Fibroblast of skin of back (primary cell): ENCODE measurements at places on chromosomes 7 and 10.

- peak; percentile 0 for DNase-seq
Measured at GRCh38 chr7:126398285-126398684, 854.5 kb downstream of the GRM8 start.

DNA sequence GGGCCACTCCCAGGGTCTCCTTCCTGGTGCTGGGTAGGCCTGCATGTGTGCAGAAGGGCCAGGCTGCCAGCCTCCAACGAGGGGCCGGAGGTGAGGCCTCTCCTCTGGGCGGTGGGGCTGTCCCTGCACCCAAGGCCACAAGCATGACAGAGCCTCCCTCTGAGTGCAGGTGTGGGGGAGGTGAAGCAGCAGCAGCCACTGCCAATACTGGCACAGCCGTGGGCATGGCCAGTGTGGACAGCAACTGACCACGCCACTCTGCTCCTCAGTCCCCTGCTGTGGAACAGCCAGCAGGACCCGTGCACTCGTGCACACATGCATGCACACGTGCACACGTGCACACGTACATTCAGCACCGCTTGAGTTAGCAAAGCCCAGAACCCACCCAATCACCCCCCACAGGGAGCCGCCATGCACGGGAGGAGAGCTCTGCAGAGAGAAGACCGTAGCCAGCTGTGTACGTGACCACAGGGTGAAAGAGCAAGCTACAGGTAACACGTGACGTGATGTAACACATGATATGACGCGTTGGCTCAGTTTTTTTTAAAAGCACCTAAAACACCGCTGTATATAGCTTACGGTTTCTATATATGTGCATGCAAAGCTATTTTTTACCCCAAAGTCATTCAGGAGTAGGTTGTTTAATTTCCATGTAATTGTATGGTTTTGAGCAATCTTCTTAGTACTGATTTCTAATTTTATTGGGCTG, 23.1 kb downstream of the PAPOLB start:
- DNase-seq, result no peak

GRCh38 chr10:73879296-73880173, 5.2 kb upstream of the CAMK2G start:
- peak; percentile 86 for DNase-seq

DNA sequence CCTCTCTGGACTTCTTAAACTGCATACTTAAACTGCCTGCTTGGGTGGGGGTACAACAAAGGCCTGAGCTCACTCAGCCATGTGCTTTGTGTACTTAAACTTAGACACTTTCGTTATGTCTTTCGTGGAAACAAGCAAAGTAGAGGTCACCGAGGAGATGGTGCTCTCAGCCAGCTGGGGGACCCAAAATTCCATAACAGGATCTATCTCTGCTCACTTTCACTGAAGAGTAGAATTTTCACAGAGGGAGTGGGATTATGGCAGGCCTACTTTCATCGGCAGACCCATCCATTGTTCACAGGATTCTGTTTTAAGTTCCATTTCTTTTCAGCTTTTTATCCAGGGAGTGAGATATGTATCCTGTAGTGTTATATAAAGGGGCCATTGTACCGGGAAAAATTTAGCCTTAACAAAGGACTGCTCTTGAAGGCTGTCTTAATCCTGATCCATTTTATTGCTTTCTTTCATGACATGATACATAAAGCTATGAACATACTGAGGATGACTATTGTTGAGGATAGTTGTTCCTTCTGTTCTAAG, 370.0 kb upstream of the GHITM start:
- DNase-seq, result no peak

- DNase-seq, result peak; percentile 9
Measured at GRCh38 chr7:26648554-26648953, 215.8 kb downstream of the SKAP2 start.

DNA sequence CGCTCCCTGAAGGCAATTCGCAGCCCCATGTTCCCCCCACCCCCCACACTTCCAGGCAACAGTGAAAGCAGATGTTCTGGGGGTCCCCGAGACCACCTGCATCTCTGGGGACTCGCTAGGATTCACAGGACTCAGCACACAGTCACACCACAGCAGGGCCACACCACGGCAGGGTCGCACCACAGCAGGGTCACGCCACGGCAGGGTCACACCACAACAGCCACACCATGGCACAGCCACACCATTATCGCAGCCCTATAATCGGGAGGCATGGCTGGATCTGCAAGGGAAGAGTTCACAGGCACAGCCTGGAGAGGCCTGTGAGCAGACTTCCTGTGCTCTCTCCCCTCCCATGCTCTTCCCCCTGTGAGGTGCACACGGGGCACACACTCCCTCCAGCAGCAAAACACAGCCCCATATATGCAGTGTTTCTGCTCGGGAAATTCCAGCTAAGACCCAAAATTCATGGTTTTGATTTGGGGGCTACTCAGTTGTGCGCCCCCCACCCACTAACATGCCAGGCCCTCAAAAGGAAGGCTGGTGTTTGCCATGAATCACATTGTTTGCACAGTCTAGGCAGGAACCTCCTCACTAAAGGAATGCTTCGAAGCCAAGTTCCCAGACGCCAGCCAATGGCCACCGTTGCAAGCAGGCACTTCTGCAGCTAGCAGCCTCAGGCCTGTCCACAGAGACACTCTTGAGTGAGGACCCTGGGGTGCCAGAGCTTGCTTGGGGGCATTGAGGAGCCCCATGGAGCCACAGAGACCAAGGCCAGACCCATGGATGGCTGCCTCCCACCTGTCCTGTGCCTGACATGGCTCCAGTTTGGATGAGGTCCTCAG, 7.0 kb upstream of the DPYSL4 start:
- no peak for DNase-seq

- peak; percentile 38 for DNase-seq
Measured at GRCh38 chr10:15563246-15563645, 156.5 kb downstream of the ITGA8 start.

DNA sequence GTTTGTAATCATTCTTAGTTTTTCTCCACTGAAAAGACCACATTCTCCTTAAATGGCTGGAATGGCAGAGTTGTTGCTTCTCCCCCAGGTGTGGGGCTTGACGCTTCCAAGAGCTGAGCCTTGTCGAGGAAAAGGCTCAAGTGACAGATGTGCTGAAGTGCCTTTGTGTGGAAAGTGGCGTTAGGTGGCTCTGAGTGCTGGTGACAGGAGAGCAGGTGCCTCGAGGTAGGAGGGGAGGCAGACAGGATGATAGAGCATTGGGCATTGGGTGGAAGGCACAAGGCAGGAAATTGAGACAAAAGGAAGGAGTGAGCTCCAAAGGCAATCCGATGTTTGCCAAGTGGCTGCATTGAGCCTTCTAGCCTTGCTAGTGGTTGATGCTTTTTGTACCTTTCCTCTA, 6.7 kb downstream of the KIAA1217 start:
- DNase-seq, result no peak

DNA sequence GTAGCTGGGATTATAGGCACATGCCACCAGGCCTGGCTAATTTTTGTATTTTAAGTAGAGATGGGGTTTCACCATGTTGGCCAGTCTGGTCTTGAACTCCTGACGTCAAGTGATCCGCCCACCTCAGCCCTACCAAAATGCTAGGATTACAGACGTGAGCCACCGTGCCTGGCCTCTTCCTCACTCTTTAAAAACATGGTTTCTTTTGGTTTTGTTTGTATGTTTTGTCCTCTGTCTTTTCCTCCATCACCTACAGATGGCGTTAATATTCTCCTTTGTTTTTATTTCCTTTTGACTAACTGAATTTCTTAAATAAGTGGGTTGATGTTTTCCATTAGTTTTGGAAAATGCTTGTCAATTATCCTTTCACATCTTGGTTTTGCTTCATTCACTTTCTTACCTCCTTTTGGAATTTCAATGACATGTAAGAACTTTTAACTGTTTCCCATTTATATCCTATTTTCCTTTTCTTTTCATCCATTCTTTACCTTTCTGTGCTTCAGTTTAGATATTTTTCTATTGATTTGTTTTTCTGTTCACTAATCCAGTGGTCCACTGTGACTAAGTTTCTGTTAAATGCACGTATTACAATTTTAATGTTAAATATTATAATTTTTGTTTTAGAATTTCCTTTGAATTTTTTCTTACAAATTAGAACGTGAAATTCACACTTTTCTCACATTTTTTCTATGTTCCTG, 104.1 kb downstream of the ZNF467 start:
- peak; percentile 16 for DNase-seq

DNA sequence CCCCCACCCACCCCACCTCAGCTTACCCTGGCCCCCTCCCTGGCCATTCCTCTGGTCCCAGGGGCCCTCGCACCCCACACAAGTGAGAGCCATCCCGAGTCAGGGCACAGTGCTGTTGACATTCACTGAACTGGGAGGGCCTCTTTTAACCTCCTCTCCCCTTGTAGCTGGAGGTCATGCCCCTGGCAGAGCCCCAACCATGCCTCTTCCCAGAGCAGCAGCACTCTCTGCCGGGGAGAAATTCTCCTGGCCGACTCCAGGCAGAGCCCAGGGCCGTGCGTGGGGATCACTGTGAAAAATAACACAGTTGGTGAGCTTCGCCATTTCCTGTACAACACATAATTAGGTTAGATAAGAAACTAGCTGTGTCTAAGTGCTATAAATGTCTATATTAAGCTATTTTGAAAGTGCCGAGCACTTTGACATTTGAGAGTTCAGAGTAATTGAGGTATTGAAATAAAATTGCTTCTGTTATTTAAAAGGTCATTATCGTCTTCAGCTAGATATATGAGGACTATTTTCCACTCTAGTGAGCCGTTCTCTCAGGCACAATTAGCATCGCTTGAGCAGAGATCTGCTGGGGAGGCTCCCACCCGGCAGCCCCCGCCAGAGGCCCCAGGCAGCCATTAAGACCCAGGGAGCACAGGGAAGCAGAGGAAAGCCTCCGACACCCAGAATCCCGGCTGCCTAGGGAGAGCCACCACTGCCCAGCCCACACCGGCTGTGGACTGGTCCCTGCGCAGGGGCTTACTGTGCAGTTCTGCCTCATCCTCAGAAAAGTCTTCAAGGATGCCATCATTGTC, 62.4 kb upstream of the LRRC18 start:
- DNase-seq, result no peak

GRCh38 chr7:55246171-55246570, 119.0 kb upstream of the LANCL2 start:
- no peak for DNase-seq

- DNase-seq, result no peak
Measured at GRCh38 chr7:98603399-98603788, 13.7 kb upstream of the NPTX2 start.

DNA sequence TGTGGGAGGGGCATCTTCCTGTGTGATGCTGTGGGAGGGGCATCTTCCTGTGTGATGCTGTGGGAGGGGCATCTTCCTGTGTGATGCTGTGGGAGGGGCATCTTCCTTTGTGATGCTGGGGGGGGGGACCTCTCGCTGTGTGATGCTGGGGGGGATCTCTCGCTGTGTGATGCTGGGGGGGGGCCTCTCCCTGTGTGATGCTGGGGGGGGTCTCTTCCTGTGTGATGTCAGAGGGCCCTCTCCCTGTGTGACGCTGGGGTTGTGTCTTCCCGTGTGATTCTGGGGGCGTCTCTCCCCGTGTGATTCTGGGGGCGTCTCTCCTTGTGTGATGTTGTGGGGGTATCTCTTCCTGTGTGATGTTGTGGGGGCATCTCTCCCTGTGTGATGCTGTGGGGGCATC, 27.9 kb upstream of the DPYSL4 start:
- no peak for DNase-seq

DNA sequence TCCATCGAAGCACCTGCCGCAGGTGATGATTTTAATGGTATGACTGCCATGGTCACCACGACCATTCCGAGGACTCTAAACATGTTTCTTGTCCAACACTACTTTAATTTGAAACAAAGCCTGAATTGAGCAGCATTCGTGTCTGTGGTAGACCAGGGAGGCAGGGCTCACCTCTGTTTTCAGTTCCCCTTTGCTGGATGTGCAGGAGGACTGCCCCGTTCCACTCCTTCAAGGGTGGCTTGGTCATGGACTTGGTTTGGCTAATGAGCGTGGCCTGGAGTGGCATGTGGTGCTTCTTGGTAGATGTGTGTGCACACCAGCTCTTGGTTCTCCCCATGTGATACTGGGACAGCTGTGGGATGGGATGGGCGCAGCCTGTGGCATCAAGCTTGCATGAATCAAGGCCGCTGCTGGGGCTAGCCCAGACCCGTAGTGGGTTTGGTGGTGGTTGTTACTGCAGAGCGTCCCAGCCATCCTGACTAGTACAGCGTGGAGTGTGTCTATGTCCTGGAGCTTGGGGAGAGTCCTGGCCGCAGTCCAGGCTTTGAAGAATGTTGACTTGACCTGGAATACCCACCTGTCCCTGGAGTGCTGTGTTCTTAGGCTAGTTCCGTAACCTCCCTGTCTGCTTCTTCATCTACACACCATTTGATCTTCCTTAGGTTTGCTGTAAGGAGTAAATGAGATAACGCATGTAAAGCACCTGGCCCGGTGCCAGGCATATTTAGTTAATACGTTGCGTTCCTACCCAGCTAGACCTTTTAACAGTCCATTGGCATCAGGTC, 34.8 kb downstream of the MGMT start:
- no peak for DNase-seq

- no peak for DNase-seq
Measured at GRCh38 chr7:149284343-149284742, 22.3 kb downstream of the ZNF783 start.

DNA sequence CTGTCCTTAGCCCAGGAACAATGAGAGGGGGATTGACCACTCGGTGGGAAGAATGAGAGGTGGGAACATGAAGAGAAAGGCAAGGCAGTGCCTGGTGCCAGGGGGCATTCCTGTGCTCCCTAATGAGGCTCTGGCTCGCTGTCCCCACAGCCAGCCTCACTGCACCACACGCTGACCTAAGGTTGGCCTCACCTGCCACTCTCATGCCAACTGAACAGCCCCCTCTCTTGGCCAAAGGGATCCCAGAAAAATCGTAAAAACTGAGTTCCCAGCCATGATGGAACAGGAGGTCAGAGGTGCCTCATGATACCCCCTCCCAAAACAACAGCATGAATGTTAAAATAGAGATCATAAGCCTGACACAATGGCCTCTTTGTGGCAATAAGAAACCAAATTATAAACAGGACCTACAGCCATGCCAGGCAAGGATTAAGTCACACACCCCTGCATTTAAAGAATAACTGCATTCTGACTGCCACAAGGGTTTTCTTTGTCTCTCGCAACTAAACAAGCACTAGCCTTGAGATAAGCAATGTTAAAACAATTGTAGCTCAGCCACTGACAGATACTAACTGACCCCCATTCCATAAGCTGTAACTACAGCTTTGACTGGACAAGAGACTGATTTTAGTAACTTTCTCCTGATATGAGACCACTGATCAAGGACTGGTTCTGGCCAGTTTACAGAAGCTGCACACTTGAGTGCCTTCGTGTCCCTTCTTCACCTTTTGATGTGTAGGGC, 149.2 kb downstream of the SH2D4B start:
- DNase-seq, result no peak

DNA sequence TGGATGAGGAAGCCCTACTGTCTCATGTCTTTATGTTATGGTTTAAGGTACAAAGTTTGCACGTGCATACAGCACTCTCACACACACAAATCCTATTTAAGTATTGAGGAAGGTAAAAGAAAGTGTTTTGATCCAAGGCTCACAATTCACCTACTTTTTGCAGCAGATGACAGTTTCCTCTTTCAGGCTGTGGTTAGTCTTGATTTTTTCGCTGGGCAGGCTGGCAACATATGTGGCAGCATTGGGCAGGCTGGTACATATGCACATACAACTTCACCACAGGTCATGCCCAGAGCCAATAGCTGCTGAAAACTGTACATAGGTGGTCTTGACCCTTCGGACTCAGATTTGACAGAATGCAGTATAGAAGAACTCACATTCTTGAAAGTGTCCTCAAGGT, 29.1 kb upstream of the SDHAF3 start:
- DNase-seq, result no peak
